ENCODE measurements at places on chromosomes 2 and 18.

DNA sequence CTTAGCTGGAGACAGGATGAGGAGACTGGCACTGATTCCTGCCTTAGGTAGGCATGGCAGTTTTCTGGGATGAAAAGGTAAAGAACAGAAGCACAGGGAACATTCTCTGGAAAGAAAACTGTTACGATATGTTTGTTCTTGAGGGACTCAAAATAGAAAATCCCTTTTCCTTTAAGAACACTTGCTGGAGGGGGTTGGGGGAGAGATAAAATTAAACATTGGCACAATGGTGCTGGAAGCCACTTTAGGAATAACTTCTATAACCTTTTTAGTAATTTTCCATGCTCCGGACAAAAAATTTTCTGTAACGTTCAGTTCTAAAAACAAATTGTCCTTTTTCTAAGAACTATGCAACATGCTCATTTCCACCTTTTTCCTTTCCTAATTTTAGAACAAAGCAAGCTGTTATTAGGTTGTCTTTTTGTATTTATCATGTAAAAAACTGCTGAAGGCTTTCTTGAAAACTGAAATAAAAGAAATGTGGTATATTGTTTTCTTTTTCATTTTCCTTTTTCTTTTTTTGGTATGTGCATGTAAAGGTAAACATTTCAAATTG lies 343.8 kb downstream of the EPHA4 start:
- no peak for DNase-seq

- DNase-seq = no peak
These were observed 48.2 kb downstream of the FBXO48 start for GRCh38 chr2:68418855-68419254.

GRCh38 chr2:144094408-144095151 lies 425.3 kb downstream of the ZEB2 start:
- no peak for DNase-seq

DNA sequence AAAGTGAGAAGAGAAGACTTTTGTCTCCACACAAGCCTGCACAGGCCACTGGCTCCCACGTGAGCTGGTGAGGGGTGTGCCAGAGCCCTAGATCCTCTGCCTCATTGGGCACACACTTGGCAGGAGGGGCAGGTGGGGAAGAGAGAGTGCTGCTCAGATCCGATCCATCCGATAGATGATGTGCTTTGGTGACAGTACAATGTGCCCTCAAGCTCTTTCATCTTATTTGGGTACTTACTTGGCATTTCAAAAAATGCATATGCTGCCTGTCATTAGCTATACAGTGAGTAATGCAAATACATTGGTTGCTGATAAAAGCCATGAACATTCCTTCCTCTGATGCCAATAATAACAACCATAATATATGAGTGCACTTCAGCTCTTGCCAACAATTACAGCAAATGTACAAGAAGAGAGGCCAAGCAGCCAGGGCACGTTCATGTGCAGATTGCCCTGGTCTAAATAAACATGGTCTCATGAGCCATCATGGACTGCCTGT lies 255.3 kb downstream of the VAPA start:
- DNase-seq = no peak

- no peak for DNase-seq
These were observed 14.0 kb downstream of the PXDN start for GRCh38 chr2:1730015-1730927.

DNA sequence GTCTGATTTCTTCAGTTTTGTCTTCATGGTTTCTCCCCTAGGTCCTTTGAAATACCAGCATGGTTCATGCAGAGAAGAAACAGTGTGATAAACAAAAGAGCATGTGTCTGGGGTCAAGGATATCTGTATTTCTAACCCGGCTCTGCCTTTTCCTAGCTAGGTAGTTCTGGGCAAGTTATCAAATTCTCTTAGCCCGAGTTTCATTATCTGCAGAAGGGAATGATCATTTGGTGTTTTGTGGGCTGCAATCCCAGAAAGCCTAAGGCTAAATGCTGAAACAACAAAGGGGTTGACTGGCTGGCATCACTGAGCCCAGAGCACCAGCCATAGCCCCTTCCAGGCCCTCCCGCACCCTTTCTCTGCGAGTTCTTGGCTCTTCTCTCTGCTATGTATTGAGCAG lies 51.7 kb upstream of the DAPL1 start:
- DNase-seq = no peak

DNA sequence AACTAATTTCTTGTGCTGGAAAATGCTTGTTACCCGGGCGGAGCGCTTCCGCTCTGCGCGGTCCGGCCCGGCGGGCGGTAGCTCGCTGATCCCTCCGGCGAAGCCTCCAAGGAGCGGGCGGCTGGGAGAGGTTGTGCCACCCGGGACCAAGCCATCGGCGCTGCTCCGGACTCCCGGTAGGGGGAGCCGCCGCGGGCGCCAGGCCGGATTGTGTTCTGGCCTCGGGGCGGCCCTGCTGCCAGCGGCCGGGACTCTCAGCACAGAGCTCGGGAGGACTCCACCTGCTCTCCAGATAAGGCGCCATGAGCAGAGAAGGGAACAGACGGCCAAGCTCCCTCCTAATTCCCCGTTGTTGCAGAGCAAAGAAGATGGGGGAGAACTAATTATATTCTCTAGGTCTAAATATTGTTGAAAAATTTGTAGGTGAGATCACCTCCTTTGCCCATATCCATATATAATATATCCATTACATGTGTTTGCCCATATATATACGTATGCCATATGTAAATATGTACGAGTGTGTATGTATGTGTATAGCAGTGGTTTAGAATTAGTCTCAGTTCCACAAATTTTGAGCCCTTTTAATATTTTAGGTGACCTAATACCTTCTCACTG lies 13.8 kb upstream of the SATB2 start:
- DNase-seq = peak; percentile 92

DNA sequence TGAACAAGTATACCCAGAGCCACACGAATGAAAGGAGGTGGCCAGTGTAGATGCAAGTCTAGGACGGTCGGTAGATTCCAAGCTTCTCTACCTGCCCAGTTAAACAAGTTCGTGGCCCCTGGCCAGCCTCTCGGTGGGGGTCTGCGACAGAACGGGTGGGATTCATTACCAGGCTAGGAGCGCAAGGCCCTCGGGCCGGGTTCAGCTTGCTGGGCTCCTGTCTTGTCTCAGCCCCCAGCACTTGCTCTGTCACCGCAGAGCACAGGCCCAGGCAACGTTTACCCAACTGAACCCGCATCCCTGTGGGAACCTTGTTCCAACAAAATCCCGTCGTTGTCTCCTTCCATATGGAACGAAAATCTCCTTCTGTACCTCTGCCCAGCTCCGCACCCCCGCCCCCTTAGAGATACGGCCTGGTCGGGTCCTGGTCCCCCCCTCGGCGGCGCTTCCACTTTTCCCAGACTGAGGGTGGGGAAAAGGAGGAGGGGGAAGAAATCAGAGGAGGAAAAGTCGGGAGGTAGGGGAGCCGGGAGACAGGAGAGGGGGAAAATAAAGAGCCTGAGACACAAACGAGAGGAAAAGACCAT lies 1.9 kb upstream of the EMX1 start:
- peak; percentile 17 for DNase-seq

DNA sequence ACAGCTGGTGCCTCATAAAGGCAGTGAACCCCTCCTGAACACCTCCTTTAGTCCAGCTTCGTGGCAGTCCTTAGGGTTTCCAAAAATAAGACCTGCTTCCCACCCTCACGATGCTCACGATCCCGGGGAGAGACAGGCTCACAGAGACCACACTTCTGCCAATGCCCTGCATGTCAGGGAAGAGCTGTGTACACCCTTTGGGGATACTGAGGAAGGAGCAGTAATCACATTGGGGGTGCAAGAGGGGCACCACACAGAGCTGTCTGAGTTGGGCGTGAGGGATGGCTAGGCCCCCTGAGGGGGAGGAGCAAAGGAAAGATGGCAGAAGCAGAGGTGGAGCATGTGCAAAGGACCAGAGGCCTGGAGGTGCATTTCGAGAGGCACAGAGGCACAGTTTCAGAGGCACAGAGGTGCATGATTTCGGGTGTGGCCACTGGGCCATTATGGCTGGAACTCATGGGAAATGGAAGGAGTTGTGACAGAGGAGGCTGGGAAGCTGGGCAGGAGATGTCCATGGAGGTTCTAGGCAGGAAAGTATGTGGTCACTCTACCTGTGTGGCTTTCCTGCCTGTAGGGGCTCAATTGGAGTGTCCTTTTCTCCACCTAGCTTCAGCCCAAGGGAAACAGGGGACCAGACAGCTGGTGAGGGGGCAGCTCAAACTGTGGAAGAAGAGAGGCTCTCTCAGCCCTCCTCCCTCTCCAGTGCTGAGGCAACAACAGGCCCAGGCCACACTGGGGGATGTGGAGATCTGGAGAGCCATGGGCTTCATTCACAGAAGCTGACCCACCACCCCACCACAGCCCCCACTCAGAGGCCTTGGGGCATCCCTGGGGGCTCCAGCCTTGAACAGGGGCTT lies 115.9 kb downstream of the CAPN13 start:
- DNase-seq = no peak

DNA sequence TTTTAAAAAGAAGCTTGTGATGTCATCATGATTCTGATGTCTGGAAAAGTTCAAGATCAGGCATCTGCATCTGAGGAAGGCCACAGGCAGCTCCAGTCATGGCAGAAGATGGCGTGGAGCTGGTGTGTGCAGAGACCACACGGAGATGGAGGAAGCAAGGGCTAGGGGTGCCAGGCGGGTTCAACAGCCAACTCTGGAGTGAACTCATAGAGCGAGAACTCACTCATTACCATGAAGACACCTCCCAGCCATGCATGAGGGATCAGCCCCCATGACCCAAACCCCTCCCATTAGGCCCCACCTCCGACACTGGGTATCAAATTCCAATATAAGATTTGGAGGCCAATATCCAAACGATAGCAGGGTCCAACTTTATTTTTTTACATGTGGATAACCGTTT lies 61.6 kb downstream of the KCNG2 start:
- DNase-seq = no peak

- no peak for DNase-seq
These were observed 21.7 kb downstream of the RBMS1 start for GRCh38 chr2:160471950-160472349.

GRCh38 chr2:128406736-128407554 lies 88.3 kb upstream of the HS6ST1 start:
- no peak for DNase-seq

GRCh38 chr2:119306196-119306590 lies 60.4 kb downstream of the C2orf76 start:
- DNase-seq = no peak

GRCh38 chr2:201070948-201071478 lies 458 bp downstream of the HYCC2 start:
- peak; percentile 19 for DNase-seq

- no peak for DNase-seq
These were observed 1.8 kb downstream of the SLC4A10 start for GRCh38 chr2:161625996-161626395.

- DNase-seq = no peak
These were observed 112.2 kb downstream of the GALNT3 start for GRCh38 chr2:165681841-165682240.

- DNase-seq = no peak
These were observed 127.1 kb downstream of the DOCK10 start for GRCh38 chr2:224915136-224915535.

DNA sequence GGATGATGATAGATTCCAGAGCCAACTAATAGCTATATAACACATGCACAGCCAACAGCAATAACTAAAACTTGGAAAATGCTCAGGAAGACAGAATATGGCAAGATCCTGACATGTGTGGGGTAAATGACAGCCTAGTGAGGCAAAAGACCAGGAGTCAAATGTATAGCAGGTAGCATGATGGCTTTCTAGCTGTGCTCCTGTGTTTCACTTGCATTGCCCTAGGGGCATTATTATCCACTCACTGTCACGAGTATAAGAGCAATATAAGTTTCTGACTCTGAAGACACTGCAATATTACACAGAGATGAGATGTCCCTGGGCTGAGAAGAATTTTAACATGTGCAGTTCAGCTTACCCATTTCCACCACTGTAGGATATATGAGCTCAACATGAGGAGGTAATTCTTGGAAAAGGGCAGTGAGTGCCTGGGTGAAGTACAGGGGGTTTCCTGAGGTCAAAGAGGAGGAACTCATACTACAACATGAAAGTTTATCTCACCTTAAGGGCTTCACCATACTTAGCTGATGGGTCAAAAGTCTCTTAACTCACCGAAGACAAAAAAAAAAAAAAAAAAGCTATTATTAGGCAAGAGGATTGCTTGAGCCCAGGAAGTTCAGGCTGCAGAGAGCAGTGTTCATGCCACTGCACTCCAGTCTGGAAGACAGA lies 1385.6 kb upstream of the SLC39A10 start:
- no peak for DNase-seq

- DNase-seq = no peak
These were observed 44.4 kb upstream of the TMEM163 start for GRCh38 chr2:134763164-134763710.

GRCh38 chr2:16626497-16626896 lies 39.1 kb downstream of the CYRIA start:
- no peak for DNase-seq

DNA sequence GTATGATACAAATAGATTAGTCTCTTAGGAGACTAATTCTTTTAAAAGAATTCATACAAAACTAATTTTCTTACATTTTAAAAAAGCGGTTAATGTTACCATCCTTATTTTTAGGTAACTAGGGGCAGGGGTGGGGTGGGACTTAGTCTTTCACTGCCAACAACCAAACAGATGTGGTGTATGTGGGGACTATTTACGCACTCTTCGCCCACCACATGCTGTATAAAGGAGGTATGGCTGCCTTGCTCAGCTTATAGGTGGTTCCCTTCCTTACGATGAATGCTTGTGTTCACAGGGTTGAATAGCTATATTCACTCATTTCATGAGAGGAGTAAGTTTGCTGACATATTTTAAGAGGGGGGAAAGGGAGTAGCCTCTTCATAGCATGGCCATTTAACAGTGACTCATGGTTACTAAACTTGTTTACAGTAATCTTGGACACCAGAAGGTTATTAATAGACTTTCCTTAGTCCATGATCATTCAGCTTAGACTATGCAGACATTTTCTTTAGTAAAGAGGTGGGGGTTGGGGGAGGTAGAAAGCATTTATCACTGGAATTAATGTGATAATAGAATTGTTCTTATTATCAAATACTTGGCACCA lies 61.8 kb downstream of the CAB39 start:
- DNase-seq = no peak

GRCh38 chr2:127208313-127208712 lies 11.8 kb downstream of the CYP27C1 start:
- DNase-seq = no peak

GRCh38 chr2:75545387-75545786 lies 15.4 kb downstream of the EVA1A start:
- DNase-seq = no peak

- no peak for DNase-seq
These were observed 80.3 kb upstream of the MAP4K4 start for GRCh38 chr2:101617188-101617587.

DNA sequence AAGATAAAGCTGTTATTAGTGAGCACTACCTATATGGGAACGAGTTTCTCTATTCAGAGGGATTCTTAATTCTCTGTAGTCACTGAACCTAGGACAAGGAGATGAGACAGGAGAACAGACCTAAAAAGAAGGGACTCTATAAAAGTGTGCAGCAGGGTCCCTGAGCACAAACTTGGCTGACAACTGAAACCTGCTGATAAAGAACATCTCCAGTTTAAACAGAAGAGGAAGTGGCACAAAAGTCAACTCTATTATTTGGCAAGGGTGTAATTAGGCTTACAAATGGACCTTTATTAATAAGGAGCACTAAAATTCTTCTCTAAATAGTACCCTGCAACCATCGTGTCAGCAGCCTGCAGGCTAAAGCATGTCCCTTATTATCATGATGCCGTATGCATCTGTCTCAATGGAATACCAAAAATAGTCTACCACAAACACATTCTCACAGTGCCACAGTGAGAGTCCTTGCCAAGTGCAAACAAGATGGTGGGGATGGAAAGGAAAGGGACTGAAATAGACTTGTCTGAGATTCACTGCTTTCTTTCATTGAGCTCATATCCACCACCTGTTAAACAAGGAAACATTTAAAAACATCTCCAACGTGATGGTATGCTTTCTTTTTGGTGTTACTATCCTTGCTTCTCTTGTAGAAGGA lies 260.2 kb downstream of the INSIG2 start:
- DNase-seq = no peak

Data from HuH-7 (cell line).